GM23248 (cell line): ENCODE measurements at places on chromosomes 1 and 21. TPM values are rescaled to one million over a fixed set of nuclear protein-coding genes. Genes with fewer than 3 reads are reported as not detected.
A peak's percentile ranks its signal among the peaks of the same experiment; 100 is the strongest.

GRCh38 chr1:102174259-102174863 lies 177.6 kb upstream of the OLFM3 start:
- no peak overlapping the region for H3K27ac ChIP-seq
- no peaks in the 10 kb centered on the region for H3K36me3 ChIP-seq
- no peak for DNase-seq
- no peaks in the 10 kb centered on the region for H3K4me1 ChIP-seq
- no peaks in the 10 kb centered on the region for H3K27me3 ChIP-seq

DNA sequence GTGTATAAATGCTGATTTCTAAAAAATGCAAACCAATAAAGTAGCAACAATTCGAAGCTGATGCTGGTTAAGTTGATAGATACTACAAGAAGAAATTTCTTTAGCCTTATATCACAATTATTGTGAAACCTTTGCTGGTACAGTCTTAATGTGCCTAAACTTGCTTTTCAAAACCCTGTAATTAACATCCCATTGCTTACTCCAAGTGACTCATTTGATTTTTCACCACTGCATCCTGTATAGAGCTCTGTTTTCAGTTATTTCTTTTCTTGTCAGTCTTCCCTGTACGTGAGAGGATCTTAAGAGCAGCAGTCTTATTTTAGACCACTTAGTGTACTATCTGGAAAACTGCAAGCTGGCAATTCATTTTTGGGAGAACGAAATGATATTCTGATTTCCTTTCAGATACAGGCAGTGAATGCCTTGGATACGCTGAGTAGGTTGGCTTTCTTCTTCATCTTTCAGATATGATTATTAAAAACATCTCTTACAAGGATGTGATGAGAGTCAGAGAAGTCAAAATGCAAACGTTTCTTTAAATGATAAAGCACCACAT lies 210.3 kb downstream of the KCTD3 start:
- H3K4me1 ChIP-seq = peaks cover 8% of the 10 kb centered on the region; the same call in 1 of the 2 replicates
- no peaks in the 10 kb centered on the region for H3K27me3 ChIP-seq
- peak; percentile 49 for DNase-seq
- no peak overlapping the region for H3K27ac ChIP-seq
- H3K4me3 ChIP-seq = no peak overlapping the region

- H3K4me3 ChIP-seq = no peak overlapping the region
- no peak overlapping the region for H3K27ac ChIP-seq
- peaks cover 34% of the 10 kb centered on the region for H3K27me3 ChIP-seq
- H3K4me1 ChIP-seq = peaks cover 7% of the 10 kb centered on the region
- no peaks in the 10 kb centered on the region for H3K36me3 ChIP-seq
These were observed 30.8 kb upstream of the DMBX1 start for GRCh38 chr1:46458846-46459245.

DNA sequence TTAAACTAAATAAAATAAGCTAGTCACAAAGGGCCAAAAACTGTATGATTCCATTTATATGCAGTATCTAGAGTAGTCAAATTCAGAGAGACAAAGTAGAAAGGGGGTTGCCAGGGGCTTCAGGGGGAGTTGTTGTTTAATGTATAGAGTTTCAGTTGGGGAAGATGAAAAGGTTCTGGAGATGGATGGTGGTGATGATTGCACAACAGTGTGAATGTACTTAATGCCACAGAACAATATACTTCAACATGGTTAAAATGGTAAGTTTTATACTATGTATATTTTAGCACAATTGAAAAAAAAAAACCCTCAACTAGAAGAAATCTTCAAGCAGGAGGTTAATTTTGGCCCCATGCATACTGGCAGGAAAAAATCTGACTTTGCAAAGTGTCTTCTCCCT lies 24.3 kb downstream of the VAV3 start:
- H3K27ac ChIP-seq = no peak overlapping the region
- peaks cover 20% of the 10 kb centered on the region for H3K4me1 ChIP-seq
- no peaks in the 10 kb centered on the region for H3K27me3 ChIP-seq
- no peak overlapping the region for H3K4me3 ChIP-seq

GRCh38 chr1:16717336-16718098 lies 22.8 kb upstream of the RNU1-4 start:
- H3K4me3 ChIP-seq = no peak overlapping the region
- H3K27me3 ChIP-seq = peaks cover 28% of the 10 kb centered on the region
- H3K27ac ChIP-seq = no peak overlapping the region
- no peaks in the 10 kb centered on the region for H3K4me1 ChIP-seq
- H3K36me3 ChIP-seq = no peaks in the 10 kb centered on the region

GRCh38 chr1:237229333-237229732 lies 187.3 kb downstream of the RYR2 start:
- H3K27me3 ChIP-seq = no peaks in the 10 kb centered on the region
- H3K4me3 ChIP-seq = no peak overlapping the region
- H3K4me1 ChIP-seq = no peaks in the 10 kb centered on the region

- peaks cover 37% of the 10 kb centered on the region for H3K4me1 ChIP-seq
- peak overlapping the region; percentile 81 for H3K27ac ChIP-seq
- H3K36me3 ChIP-seq = no peaks in the 10 kb centered on the region
- peak; percentile 81 for DNase-seq
- H3K4me3 ChIP-seq = 0 out of 2 replicates have a peak overlapping the region, but pooled peaks have one; percentile 20
- no peaks in the 10 kb centered on the region for H3K27me3 ChIP-seq
These were observed 9.1 kb downstream of the SGIP1 start for GRCh38 chr1:66542811-66543767.

DNA sequence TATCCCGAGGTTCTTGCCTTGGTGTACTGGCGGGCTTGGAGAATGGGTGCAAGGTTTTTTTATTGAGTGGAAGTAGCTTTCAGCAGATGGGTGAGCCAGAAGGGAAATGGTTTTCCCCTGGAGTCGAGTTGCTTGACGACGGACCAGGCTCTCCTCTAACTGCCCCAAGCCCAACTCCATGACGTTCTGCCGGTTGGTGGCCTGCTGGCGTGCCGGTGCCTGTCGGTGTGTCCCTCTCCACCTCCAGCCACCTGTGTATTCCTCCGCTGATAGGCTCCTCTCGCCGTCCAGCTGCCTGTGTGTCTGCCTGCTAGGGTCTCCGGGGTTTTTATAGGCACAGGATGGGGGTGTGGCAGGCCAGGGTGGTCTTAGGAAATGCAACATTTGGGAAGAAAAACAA lies 34.3 kb upstream of the PTGFRN start:
- no peaks in the 10 kb centered on the region for H3K27me3 ChIP-seq
- no peak overlapping the region for H3K4me3 ChIP-seq
- H3K27ac ChIP-seq = no peak overlapping the region
- no peaks in the 10 kb centered on the region for H3K36me3 ChIP-seq
- DNase-seq = no peak

GRCh38 chr1:12604986-12605385 lies 13.0 kb downstream of the DHRS3 start:
- H3K27ac ChIP-seq = no peak overlapping the region
- peaks cover 33% of the 10 kb centered on the region for H3K4me1 ChIP-seq
- H3K4me3 ChIP-seq = no peak overlapping the region
- H3K27me3 ChIP-seq = no peaks in the 10 kb centered on the region

DNA sequence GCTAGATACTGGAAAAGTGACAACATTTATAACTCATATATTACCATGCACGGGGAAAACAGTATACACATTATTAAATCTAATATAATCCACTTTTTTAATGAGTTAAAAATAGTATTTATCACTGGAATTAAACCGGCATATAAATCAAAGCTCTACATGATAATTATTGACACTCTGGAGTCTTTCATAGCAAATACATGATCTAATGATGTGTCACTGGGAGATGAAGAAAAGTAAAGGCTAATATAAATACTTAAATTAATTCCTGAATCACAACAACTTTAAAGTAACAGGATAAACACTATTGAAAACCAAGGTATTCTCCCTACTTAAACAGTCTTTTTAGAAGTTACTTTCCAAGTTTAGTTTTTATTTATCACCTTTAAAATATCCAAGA lies 52.4 kb upstream of the ASPM start:
- DNase-seq = peak; percentile 34
- H3K4me1 ChIP-seq = peaks cover 43% of the 10 kb centered on the region
- no peak overlapping the region for H3K27ac ChIP-seq
- H3K27me3 ChIP-seq = no peaks in the 10 kb centered on the region
- H3K36me3 ChIP-seq = no peaks in the 10 kb centered on the region

DNA sequence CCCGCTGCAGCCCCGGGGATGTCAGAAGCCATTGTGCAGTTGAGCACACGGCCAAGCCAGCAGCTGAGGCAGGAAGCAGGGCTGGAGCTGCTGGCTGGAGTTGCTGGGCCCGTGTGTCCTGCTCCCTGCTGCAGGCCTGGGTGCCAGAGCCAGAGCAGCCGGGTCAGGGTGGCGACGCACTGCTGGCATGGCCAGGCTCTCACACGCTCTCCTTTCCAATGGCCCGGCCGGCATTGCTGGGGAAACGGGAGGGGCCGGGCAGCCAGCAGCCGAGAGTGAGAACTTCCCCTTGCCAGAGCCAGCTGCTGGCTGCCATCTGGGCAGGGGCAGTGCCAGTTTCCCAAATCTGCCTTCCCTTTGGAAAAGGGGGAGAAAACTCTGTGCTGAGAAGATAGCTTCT lies 82.4 kb upstream of the PROX1 start:
- H3K4me1 ChIP-seq = no peaks in the 10 kb centered on the region
- H3K4me3 ChIP-seq = no peak overlapping the region
- H3K27me3 ChIP-seq = no peaks in the 10 kb centered on the region
- H3K36me3 ChIP-seq = no peaks in the 10 kb centered on the region
- no peak for DNase-seq

GRCh38 chr1:243842978-243843511 lies 7.0 kb downstream of the AKT3 start:
- DNase-seq = peak; percentile 93
- no peaks in the 10 kb centered on the region for H3K36me3 ChIP-seq
- peak overlapping the region; percentile 38 for H3K4me3 ChIP-seq
- H3K4me1 ChIP-seq = peaks cover 41% of the 10 kb centered on the region
- H3K27ac ChIP-seq = peak overlapping the region; percentile 67
- H3K27me3 ChIP-seq = no peaks in the 10 kb centered on the region

- no peak overlapping the region for H3K27ac ChIP-seq
- no peaks in the 10 kb centered on the region for H3K27me3 ChIP-seq
- peak; percentile 73 for DNase-seq
- peaks cover 4% of the 10 kb centered on the region for H3K4me1 ChIP-seq
These were observed 9.9 kb upstream of the CDCA8 start for GRCh38 chr1:37682334-37682987.

DNA sequence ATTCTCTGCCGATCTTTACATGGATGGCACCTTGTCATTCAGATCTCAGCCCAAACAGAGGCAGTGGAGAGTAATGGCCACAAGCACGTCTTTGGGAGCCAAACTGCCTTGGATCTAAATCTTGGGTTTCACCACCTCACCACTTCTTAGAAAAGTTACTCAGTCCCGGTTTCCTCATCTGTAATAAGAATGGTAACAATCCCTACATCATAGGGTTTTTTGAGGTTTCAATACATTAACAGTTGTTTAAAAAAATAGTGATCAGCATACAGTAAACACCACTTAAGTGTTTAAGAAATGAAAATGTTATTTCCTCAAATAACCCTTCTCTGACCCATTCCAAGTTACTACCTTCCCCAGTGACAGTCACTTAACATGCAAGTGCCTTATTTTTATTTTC lies 38.5 kb upstream of the KCNA3 start:
- DNase-seq = no peak
- H3K4me3 ChIP-seq = no peak overlapping the region
- no peaks in the 10 kb centered on the region for H3K4me1 ChIP-seq

DNA sequence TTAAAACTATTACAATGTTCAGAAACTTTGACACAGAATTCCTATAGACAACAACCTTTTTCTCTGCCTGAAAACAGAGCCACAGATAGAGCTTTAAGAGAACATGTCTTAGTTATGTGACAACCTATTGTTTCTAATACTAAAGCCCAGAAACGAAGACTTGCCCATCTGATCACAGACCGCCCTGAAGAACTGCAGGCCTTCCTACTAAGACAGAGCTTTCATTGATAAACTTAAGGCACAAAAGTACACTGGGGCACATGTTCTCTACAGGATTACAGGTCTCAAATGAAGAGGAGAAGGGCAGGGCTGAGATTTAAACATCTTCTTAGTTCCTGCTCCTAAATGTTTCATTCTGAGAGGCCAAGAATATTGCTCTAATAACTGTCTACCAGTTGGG lies 452.7 kb downstream of the KCNT2 start:
- no peaks in the 10 kb centered on the region for H3K36me3 ChIP-seq
- no peak overlapping the region for H3K4me3 ChIP-seq
- H3K27me3 ChIP-seq = no peaks in the 10 kb centered on the region
- peaks cover 8% of the 10 kb centered on the region for H3K4me1 ChIP-seq

KRTAP21-2 gene
- not detected in 2 replicates for total RNA-seq

C1orf174 gene
- total RNA-seq = 18.5 and 33.2 TPM in 2 replicates

NKAIN1 gene
- 0.11 TPM in 1 of 2 replicates, not detected in the other for total RNA-seq

PLEKHA6 gene
- total RNA-seq = 7.3 and 8.3 TPM in 2 replicates

TDRD10 gene
- total RNA-seq = not detected in 2 replicates

JAM2 gene
- total RNA-seq = 0.13 and 1.9 TPM in 2 replicates

SPEN gene
- 12.5 and 16.5 TPM in 2 replicates for total RNA-seq

HTR1D gene
- not detected in 2 replicates for total RNA-seq

LAX1 gene
- total RNA-seq = 0.11 TPM in 1 of 2 replicates, not detected in the other

A3GALT2 gene
- not detected in 2 replicates for total RNA-seq

PAQR6 gene
- 0.54 and 0.63 TPM in 2 replicates for total RNA-seq

MAP3K21 gene
- total RNA-seq = not detected in 2 replicates
